Midbrain (tissue), 1 donor: ENCODE measurements at places on chromosomes 7 and 10.

GRCh38 chr10:54576541-54576940 lies 224.5 kb downstream of the PCDH15 start:
- DNase-seq = no peak

DNA sequence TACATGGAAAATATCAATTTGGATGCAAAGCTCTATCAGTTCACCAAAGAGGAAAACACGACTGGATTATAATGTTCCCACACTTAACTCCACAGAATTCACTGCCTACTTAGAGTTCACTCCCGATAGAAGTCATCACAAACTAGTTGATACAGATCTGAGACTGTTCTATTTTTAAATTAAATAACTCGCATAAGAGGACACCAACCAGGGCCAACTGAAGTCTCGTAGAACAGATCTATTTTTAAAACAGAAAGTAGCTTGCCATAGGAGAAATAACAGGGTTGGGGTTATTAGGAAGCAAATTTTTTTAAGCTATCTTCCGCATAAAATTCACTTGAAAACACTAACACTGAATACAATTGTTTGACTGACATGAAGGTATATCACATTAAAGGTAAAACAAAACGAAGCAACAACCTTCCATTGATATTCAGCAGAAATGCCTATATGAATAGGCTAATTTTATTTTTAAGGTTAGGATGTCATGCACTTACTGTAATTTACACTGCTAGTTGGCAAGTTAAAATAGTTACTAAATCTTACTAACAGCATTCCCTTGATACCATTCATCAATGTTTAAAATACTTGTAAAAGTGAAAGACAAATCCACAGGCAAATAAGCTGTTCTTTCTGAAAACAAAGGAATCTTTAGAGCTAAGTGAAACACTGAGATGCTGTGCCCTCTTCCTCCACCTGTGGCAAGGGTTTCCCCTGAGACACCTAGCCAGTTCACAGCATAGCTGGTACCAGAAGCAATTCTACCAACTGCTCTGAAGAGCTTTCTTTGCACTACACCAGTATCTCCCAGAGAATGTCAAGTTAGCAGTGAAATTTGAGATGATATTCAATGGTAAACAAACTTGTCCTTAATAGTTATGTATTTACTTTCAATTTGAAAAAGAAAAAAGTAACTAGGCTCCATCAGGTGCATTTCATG lies 186.7 kb upstream of the ANK3 start:
- no peak for DNase-seq

DNA sequence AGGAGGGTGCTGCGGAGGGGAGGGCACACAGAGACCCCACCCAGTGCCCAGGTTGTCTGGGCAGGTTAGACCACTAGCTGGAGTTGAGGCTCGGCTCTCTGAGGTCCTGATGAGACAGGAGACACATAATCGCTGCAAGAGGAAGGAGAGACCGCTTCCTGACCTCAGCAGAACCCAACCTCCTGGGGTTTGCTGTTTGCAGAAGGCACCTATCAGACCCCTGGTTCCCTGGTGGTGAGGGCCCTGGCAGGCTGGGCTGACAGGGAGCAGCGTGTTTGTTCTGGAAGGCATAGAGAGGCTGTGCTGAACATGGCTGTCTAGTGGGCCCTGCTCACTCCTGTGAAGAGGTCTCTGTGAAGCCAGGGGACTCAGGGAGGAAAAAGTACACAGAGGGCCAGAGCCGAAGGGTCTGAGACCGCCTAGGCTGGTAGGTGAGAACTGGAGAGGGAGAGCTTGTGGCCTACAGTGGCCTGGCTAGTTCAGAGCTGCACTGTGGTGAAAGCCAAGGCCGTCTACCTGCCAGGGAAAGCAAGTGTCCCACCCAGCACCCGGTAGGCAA lies 39.4 kb upstream of the NPFFR1 start:
- DNase-seq = no peak

DNA sequence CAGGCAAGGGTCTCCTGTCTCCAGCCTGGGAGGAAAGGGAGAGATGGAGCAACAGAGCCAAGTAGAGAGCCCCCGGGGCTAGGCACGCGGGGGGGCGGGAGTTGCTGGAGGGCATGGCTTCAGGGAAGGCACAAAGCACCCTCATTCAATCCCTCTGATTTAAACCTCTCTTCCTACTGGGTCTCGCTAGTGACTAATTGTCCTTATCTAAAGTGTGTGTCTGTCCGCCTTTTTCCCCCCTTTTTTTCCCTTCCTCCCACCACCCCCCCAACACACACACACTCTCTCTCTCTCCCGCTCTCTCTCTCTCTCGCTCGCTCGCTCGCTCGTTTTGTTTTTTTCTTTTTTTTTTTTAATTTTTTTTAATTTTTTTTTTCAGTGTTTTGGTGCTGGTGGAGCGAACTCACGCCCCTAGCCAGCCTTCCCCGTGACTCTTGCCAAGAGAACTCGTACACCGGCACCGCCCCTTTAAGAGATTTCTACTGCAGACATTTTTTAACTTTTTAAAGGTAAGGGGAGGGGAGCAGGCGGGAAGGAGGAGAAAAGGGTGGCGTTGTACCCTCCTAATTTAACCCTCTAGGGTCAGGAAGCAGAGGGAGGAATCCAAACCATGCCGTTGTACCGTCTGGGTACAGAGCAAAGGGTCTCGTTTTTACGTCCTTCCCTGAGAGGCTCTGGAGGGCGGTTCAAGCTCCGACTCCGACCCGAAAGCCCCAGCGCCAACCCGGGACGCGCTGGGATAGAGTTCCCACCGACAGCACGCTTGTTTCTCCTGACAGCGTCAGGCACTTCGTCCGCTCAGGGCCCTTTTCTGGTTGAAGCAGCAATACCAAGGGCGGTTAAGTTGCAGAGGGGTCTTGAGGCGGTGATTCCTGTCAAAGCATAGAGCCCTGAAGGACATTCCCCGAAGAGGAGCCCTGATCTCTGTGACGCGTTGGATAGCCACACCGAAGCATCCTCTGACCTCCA lies at the start of gene HPSE2:
Gene HPSE2, minus strand, starts transcription at position 195 of the 969 bp plus-strand sequence.
- no peak for DNase-seq

DNA sequence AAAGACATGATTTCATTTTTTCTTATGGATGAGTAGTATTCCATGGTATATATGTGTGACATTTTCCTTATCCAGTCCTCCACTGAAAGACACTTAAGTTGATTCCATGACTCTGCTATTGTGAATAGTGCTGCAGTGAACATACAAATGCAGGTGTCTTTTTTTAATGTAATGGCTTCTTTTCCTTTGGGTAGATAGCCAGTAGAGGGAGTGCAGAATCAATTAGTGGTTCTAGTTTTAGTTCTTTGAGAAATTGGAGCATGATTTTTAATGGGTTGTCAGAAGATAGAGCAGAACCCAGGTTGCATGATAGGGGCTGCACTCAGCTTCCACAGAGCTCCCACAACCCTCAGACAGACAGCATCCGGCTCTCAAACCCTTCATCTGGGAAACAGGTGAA lies 152.9 kb upstream of the PLXDC2 start:
- DNase-seq = no peak

DNA sequence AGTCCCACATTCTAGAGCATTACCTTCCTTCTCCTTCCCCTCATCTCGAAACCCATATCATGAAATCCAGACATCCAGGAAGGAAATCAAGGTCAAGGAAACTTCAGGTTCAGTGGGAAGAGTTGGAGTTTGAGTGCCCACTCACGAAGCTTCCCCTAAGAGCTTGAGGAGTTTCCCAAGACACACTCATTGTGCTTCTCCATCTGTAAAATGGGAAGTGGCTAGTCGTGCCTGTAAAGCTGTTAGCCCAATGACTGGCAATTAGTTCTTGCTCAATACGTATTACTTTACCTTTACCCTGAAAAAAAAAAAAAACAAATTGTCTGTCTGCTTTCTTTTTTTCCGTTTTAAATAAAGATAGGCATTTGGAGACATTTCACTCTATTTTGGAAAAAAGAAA lies 42.3 kb downstream of the GPAM start:
- DNase-seq = no peak

GRCh38 chr10:92677708-92678107 lies 12.0 kb upstream of the HHEX start:
- DNase-seq = no peak

- DNase-seq = no peak
Measured at GRCh38 chr10:11232222-11232961, 214.7 kb downstream of the CELF2 start.

DNA sequence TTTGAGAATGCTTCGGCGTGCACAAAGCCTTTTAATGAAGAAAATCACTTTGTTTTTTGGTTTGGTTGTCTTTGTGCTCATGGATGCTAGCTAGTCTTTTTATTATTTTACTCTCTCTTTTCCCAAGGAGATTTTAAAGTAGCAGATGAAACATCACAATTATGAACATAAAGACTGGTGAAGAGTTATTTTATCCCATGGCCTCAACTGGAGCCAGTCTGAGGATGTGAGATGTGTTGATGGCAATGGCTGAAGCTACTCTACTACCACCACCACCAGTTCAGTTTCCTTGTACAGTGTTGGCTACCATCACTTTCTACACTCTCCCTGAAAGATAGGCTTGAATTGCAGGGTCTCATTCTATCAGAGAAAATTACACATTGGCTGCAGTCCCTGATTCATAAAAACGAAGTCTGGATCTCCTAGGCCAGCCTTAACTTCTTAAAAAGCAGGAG lies 494 bp upstream of the HERC4 start:
- no peak for DNase-seq

DNA sequence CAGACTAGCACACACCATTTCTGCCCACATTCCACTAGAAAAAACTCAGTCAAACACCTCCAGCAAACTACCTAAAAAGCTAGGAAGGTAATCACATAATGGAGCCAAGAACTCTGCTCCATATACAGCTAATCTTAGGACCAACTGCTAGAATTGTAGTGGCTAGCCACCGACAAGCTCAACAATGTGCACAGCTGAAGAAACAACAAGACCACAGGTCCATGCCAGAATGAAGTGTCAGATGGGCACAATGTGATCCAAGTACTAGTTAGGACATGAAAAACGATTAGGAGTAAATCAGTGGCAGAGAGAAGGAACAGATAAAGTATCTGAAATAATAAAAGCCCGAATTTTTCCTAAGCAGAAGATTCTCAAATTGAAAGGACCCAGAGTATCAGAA lies 38.6 kb downstream of the TMEM106B start:
- no peak for DNase-seq

- DNase-seq = no peak
Measured at GRCh38 chr7:104908636-104909035, 105.4 kb upstream of the KMT2E start.

DNA sequence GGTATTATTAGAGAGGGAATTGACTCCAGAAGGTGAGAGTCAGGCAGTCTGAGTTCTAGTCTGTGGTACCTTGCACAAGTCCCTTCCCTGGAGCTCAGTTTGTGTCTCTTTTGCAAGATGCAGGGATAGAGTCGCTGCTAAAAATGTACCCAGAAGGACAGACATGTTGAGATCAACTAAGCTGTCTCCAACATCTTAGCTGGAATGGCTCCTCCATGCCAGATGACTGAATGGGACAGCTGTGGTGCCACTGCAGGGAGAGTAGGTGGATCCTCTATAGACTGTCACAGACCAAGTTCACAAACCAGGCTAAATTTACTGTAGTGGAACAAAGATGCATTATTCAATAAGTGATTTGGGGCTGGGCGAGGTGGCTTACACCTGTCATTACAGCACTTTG lies 120.1 kb downstream of the NEURL1 start:
- no peak for DNase-seq

DNA sequence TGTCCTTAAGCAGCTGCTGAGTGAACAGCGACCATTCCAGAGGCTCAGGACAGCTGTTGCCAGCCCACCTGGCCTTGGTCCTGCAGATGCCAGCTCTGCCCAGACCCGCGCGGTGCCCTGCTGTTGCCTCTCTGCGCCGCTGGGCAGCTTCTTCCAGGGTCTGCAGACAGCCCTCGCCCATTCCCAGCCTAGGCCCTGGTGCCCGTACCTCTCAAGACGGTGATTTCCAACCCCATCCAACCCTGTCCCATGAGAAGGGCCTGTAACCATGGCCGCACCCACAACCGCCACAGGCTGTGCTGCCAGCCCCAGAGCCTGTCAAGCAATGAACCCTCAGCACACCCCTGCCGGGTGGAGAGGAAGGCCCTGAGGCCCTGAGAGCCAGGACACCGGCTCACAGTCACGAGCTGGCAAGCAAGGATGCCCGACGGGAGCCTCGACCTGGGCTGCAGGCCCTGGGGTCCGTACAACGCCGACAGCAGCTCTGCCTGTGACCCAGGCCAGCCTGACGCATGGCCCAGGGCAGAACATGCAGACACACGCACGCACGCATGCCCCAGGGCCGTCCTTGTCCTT lies 231.9 kb downstream of the MAD1L1 start:
- DNase-seq = no peak

- no peak for DNase-seq
Measured at GRCh38 chr10:21326594-21327288, 198.7 kb downstream of the SKIDA1 start.

- no peak for DNase-seq
Measured at GRCh38 chr10:117619707-117620405, 77.3 kb downstream of the EMX2 start.

DNA sequence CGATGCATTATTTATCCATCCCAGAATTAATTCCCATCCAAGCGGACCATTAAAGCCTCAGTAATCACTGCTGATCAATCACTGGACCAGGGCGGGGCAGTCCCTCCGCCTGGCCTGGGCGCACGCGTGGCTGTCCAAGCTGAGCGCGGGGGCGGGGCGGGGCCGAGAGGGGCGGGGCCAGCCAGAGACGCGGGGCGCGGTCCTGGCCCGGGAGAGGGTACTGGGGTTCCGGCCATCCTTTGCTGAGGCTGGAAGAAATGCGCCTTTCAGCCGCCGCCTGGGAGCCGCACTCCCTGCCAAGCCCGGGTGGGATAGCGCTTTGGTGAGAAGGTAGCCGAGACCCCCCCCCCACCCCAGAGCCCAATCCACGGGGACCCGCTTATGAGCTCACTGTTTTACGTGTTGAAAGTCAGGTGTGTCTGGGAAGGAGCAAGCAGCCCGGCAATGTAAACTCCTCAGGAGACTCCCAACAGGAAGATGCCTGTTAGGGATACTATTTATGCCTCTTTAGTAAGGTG lies at the start of gene ARHGAP22:
Gene ARHGAP22, minus strand, starts transcription at position 83 of the 518 bp plus-strand sequence. CDS start 277 bp downstream, outside the sequence.
- peak; percentile 62 for DNase-seq

DNA sequence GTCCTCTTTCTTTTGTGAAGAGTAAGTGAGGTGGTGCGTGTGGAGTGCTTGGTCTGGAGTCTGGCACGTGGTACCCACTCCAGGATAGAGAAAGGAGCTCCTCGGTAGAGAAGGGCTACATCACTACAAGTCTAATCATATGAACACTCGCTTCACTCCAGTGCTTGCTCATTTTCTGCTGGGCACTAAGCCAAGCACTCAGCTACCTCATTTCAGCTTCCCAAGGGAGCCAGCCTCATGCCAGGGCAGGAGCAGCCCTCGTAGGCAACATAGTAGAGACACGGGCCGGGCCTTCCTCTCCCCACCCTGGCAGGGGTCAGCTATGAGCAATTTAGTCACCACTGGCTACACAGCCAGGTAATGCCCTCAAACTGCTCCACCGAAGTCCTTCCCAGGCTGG lies 11.4 kb upstream of the HSPA12A start:
- no peak for DNase-seq
